Activated CD8-positive, alpha-beta T cell treated with anti-CD3 and anti-CD28 coated beads, Interleukin-2, amount 10 ng/mL, durations not matched to agents 7 days and 5 days (primary cell): ENCODE measurements at places on chromosomes 6 and 20. TPM values are rescaled to one million over a fixed set of nuclear protein-coding genes. Genes with fewer than 3 reads are reported as not detected.

The HSPA1L gene
- total RNA-seq = 3.1 TPM

The SIRPD gene
- total RNA-seq = not detected

The SLC22A7 gene
- not detected for total RNA-seq

DNA sequence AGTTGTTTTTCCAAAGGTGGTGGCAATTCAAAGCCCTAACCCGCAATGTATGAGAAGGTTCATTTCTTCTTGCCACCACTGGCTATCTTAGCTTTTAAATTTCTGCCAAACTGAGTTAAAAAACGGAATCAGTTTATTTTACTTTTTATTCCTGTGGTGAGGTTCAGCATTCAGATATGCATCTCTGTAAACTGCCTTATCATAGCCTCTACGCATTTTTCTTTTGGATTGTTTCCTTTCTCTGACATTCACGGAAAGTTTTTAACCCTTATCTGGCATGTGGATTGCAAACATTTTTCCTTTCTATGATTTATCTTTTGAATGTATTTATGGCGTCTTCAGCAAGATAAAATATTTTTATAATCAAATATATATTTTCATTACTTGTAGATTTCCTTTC lies 37.7 kb downstream of the AK9 start:
- no peaks in the 10 kb centered on the region for H3K27me3 ChIP-seq
- H3K4me1 ChIP-seq = no peaks in the 10 kb centered on the region
- no peak overlapping the region for H3K4me3 ChIP-seq
- H3K27ac ChIP-seq = no peak overlapping the region
- H3K36me3 ChIP-seq = no peaks in the 10 kb centered on the region

DNA sequence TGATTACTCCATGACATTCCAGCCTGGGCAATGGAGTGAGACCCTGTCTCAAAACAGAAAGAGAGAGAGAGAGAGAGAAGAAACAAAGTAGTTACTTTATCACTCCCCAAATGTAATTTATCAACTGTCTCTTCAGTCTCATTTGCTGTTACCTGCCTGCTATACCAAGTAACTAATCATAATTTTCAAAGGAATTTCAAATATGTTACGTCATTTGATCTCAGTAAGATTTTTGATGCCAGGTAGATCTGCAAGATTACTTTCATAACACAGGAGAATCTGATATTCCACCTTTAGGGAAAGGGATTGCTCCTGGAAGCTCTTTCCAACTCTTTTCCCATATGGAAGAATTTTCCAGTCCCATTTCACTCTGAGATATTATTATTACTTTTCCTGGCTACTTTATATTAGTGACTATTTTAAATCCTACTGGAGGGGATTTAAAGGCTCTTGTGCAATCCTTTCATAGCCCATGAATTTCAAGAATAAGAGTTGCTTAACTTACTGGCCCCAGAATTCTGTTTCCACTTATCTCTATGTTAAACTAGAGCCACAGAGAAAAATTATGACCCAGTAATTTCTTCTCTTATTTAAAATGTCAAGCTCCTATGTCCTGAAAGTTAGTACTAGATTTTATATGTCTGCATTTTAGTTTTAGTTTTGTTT lies 390.2 kb upstream of the FLRT3 start:
- H3K27ac ChIP-seq = no peak overlapping the region
- H3K4me3 ChIP-seq = no peak overlapping the region
- H3K4me1 ChIP-seq = no peaks in the 10 kb centered on the region
- no peaks in the 10 kb centered on the region for H3K27me3 ChIP-seq

DNA sequence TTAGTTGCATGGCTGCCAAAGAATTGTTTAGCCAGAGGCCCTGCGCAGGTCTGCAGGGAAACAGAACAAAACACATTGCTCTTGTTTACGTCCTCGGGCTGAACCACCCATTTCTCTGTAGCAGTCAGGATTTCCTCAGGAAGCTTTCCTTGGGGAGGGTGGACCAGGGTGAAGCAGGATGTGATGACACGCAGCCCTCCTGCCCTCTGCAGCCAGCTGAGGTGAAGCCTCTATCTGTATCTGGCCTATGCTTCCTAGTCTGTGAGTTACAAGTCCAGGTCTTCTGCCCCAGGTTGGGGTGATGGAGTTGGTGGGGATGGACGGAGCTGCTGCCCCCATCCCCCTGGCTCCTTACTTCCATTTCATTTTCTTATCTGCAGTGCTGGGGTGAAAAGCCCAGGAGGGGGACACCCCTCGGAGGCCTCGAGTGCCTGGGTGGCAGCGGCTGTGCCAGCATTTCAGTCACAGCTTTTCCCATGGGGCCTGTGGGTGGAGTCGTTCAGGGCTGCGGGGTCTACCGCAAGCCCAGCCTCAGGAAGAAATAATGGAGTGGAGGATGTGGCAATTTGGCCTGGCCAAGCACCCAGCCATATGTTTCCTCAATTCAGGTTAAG lies 24.9 kb downstream of the SASH1 start:
- H3K27me3 ChIP-seq = peaks cover 7% of the 10 kb centered on the region
- peaks cover 13% of the 10 kb centered on the region for H3K4me1 ChIP-seq
- no peak overlapping the region for H3K27ac ChIP-seq

DNA sequence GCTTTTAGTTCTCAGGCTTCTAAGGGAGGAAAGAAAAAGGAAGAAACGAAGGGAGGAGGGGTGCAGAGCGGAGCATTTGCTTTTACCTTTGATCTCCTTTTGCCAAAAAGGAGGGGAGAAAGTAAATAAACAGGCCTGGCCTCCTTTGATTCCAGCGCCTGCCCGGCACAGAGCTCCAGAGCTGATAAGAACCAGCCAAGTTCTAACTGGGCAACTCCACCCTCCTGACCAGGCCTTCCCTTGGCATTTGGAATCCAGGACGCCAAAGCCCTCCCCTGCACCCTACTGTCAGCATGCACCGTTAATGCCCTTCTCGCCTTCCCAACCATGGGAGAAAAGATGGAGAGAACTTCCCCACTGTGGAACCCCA lies 120.8 kb upstream of the PTPN1 start:
- H3K36me3 ChIP-seq = no peaks in the 10 kb centered on the region
- no peak overlapping the region for H3K27ac ChIP-seq
- DNase-seq = no peak
- H3K27me3 ChIP-seq = no peaks in the 10 kb centered on the region
- peaks cover 68% of the 10 kb centered on the region for H3K4me1 ChIP-seq

DNA sequence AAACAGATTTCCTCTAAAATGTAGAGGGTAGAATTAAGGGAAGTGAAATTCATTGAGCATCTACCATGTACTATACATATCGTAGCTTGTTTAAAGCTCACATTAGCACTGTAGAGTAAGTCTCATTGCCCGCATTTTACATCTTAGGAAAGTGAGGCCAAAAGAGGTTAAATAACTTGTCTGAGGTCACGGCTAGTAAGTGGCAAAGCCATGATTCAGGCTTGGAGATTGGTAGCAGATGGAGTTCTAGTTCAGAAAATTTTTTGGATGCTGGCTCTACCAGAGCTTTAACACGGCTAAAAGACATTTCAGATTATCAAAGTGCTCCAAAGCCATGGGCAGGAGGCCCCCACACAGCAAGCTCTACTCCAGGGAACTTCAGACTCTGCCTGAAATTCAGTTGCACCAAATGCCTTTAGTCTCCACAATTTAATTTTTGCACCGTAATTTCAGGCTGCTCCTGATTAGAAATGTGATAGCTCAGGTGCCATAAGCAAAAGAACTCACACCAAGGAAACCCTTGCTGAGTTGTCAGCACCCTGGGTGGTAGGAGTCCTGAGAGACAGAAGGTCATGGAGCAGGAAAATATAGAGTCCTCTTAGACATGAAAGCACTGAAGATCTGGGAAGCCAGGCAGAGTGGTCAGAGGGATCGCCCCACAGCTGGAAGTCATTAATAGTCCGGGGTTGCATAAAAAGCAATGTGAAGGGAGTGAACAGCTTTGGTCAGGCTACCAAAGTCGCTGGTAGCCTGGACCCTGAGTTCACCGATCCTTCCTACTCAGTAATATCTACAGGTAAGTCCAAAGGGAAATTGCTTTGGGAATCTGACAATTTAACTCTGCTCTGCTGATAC lies 55.2 kb upstream of the ASIP start:
- H3K4me1 ChIP-seq = no peaks in the 10 kb centered on the region
- H3K27ac ChIP-seq = no peak overlapping the region
- DNase-seq = no peak
- peaks cover 36% of the 10 kb centered on the region for H3K27me3 ChIP-seq
- H3K36me3 ChIP-seq = no peaks in the 10 kb centered on the region
- H3K4me3 ChIP-seq = no peak overlapping the region

DNA sequence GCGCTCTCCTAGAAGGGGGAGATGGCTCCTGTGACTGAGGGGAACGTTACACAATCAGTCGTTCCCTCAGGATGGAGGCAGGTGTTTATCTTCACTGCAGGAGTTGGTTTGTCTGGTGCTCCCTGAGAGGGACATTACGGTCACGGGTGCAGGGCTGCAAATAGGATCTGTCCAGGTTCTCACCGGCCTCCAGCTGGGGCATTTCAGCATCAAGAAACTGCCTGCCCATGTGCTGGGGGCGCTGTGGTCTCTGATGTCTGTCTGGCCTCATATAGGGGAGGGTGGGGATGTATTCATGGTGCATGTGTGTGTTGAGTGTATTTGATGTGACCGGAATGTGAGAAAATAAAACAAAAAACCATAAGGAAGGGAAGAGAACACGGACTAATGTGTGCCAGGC lies 77.1 kb downstream of the TBC1D7 start:
- DNase-seq = no peak
- peaks cover 6% of the 10 kb centered on the region for H3K27me3 ChIP-seq
- peaks cover 2% of the 10 kb centered on the region for H3K4me1 ChIP-seq
- no peak overlapping the region for H3K27ac ChIP-seq
- no peak overlapping the region for H3K4me3 ChIP-seq

GRCh38 chr6:54291146-54291545 lies 17.1 kb upstream of the TINAG start:
- H3K27me3 ChIP-seq = no peaks in the 10 kb centered on the region
- H3K27ac ChIP-seq = no peak overlapping the region
- H3K36me3 ChIP-seq = no peaks in the 10 kb centered on the region
- DNase-seq = no peak

GRCh38 chr20:56833427-56833826 lies 204.3 kb downstream of the TFAP2C start:
- no peaks in the 10 kb centered on the region for H3K36me3 ChIP-seq
- no peak overlapping the region for H3K27ac ChIP-seq
- no peak overlapping the region for H3K4me3 ChIP-seq
- no peak for DNase-seq

- H3K4me1 ChIP-seq = no peaks in the 10 kb centered on the region
- H3K36me3 ChIP-seq = no peaks in the 10 kb centered on the region
- H3K27me3 ChIP-seq = no peaks in the 10 kb centered on the region
- no peak overlapping the region for H3K27ac ChIP-seq
Observed at GRCh38 chr20:2330090-2330695, 34.4 kb downstream of the TGM3 start.

GRCh38 chr6:112877134-112878100 lies 530.3 kb downstream of the RFPL4B start:
- H3K36me3 ChIP-seq = no peaks in the 10 kb centered on the region
- H3K27ac ChIP-seq = no peak overlapping the region
- no peaks in the 10 kb centered on the region for H3K4me1 ChIP-seq
- no peak for DNase-seq

DNA sequence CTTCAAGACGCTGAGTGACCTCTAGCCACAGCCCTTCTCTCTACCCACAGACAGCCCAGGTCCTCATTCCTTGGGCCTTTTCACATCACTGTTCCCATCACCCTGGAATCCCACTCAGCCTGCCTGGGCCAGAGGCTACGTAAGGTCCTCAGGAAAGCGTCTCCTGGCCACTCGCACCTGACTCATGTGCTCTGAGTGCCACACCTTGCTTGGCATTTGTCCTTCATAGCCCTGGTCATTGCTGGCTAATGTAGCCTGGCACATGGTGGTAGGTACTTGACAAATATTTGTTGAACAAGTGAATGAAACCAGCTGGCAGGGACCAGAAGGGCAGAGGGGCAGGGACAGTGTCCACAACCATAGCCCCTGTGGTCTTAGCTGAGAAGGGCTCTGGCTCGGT lies 50.6 kb upstream of the FANCE start:
- peak overlapping the region; percentile 32 for H3K4me3 ChIP-seq
- H3K27ac ChIP-seq = peak overlapping the region; percentile 81
- DNase-seq = no peak
- H3K36me3 ChIP-seq = peaks cover 19% of the 10 kb centered on the region
